ENCODE measurements at places on chromosomes 16 and 17. TPM values are rescaled to one million over a fixed set of nuclear protein-coding genes. Genes with fewer than 3 reads are reported as not detected.

The RPS6KB1 gene
- 26.5 TPM for total RNA-seq

DNA sequence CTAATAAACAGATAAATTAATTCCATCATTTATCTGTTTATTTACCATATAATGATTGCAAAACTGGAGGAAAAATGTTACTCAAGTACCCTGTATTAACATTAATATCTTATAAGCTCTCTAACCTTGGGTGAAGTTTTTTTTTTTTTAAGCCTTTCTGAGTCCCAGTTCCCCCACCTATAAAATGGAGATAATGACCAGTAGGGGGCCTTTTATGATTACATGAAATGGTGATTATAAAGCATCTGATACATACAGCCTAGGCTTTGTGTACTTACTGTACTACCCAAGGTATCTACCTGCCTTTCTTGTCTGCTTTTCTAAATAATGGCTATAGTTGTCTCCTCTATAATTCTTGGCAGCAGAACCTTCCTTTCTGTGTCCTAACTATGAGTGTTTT, 22.6 kb downstream of the LRRC36 start:
- no peak for ATAC-seq

DNA sequence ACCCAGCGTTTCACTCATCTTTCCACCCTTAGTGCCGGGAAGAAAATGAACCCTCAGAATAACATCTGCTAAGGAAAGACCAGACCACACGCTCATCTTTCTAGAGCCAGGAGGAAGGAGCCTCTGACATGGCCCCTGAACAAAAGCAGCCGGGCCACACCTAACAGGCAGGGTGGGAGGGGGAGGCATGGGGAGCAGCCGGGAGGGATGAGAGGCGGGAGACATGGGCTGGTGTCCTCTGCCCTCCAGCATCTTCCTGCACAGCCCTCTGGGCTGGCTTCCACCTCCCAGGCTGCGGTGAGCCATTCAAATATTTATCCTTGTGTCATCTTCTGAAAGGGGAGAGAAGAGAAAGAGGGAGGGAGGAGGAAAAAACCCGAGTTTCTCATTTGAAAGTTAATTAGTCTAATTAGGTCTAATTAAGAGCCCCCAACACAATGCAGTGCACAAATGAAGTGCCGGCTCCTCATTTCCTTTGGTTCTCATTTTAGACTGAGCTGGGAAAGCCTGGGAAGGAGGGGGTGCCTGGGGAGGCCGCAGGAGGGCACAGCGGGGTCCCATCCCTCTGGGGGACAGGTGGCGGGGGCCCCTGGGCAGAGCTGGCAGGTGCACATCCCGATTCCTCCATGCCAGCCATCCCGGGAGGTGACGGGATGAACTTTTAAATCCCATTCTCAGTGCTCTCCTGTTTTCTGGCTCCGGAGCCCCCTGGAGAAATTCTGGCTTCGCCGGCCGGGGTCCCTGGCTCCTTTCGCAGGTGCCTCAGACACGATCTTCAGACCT, 90.5 kb downstream of the ENGASE start:
- no peak for ATAC-seq

The TMEM186 gene
- total RNA-seq = 9.0 TPM

DNA sequence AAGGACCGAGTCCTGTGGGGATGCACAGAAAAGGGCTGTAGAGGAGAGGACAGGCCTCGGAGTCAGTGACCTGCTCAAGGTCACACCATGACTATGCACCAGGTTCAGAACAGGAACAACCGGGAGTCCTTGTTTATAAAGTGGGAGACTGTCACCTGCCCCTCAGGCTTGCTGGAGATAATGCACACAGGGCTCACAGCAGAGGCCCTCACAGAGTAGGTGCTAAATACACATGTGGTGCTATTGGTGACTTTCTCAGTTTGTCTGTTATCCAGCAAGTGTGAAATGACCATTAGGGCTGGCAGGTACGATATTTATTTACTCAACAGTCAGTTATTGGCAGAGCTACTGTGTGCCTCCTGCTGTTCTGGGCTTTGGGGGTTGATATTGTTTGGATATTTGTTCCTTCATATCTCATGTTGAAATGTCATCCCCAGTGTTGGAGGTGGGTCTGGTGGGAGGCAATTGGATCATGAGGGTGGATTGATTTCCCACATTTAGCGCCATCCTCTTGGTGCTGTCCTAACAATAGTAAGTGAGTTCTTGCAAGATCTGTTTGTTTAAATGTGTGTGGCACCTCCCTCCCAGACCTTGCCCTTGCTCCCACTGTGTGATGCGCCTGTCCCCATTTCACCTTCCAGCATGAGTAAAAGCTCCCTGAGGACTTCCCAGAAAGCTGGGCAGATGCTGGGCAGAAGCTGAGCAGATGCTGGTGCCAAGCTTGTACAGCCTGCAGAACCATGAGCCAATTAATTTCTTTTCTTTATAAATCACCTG, 162.1 kb upstream of the MPHOSPH6 start:
- ATAC-seq = no peak

GRCh38 chr17:39872751-39873150, 4.7 kb downstream of the ZPBP2 start:
- no peak for ATAC-seq

- no peak for ATAC-seq
Measured at GRCh38 chr17:65511316-65511715, 50.1 kb downstream of the AXIN2 start.

DNA sequence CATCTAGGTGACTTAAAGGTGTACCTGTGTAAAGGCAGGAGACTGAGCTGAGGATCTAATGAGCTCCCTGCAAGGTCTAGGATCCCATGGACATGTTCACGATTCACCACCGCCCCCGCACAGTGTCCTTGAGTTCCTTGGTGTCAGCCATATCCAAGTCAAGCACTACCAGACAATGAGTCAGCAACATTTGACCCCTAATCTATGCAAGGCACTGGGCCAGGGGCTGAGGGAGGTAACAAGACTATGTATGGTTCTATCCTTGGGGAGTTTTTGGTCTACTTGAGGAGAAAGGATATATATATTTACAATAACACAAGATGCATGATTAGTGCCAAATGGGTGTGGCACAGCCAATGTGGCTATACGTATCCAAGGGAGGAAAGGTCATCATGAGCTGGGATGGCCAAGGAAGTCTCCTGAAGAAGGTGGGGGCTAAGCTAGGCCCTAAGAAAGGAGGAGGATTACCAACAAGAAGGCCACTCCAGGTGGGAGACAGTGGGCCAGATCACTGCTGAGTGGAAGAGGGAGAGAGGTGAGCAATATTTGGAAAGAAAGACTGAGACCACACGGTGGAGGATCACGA, 35.0 kb downstream of the ITGB3 start:
- ATAC-seq = no peak

The MFAP4 gene
- total RNA-seq = 178 TPM

DNA sequence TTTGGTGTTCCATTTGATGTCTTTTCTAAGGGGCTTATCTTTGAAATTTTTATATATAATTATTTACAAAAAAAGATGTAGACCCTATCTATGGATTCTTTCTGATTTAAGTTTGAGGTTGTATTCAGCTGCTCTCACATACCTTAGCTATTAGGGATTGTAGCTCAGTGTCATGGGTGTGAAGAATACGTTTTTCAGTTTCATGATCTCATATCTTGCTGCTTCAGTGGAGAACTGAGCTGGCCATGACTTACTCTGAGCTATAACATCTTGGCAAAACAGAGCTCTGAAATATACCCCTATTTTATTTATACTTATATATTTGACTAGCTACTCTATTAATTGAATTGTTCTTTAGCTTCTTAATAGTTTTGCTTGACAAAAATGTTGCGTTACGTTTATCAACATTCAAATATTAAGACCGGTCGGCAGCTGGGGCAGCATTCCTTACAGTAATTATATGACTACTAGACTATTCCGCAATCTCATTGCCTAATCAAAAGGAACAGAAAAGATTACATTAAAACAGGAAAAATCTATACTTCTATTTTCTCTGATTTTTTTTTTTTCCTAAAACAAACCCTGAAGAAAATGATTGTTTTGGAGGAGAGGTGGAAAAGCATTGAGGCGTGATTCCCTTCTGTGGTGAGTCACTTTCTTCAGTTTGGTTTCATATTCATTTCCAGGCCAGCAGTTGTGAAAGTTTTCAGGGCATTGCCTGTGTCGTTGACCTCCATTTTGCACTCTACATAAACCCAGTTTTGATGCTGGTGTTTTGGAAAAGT, 24.1 kb upstream of the KRT24 start:
- ATAC-seq = no peak

- ATAC-seq = no peak
Measured at GRCh38 chr17:27336184-27336583, 42.3 kb downstream of the WSB1 start.

The TBX6 gene
- 0.42 TPM for total RNA-seq

The NLK gene
- 14.3 TPM for total RNA-seq

The HSD17B2 gene
- not detected for total RNA-seq

The CLDN6 gene
- not detected for total RNA-seq

DNA sequence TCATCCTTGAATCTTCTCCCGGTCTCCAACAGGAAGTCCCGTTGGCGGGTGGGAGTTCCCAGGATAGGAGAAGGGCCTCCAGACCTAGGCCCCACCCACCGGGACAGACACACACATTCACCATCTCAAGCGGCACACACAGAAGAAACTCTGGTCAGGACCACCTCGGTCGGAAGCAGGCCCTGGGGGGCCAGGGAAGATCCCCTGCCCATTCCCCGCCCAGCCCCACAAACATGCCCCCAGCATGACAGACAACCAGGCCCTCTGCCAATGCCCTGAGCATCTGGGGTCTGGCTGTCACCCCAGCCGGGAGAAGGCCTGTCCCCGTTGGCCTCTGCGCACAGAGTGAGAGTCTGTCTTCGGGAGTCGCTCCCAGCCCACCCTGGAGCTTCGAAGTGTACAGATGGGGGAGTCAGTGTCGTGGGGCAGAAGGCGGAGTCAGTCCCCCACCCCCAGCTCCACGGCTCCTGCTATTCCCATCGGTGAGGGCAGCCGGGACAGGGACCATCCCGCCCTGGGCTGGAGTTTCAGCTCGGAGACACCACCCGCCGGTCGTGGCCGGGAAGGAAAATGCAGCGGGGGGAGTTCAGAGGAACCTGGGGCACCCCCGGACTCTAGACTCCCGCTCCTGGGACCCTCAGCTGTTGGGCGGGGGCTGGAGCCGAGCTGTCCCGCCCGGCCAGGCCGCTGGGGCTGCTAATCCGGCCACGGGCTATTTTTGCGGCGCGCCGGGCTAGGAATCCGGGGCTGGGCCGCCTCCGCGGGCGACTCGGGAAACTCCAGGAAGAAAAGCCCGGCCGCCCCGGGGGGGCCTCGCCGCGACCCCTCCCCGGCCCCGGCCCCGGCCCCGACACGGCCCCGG, 660 bp downstream of the RHBDF1 start:
- peak; percentile 50 for ATAC-seq

- ATAC-seq = no peak
Measured at GRCh38 chr16:7303052-7303610, 29.5 kb upstream of the RBFOX1 start.

The TMEM11 gene
- total RNA-seq = 24.5 TPM

GRCh38 chr16:31532896-31533295, 5.2 kb downstream of the AHSP start:
- no peak for ATAC-seq

DNA sequence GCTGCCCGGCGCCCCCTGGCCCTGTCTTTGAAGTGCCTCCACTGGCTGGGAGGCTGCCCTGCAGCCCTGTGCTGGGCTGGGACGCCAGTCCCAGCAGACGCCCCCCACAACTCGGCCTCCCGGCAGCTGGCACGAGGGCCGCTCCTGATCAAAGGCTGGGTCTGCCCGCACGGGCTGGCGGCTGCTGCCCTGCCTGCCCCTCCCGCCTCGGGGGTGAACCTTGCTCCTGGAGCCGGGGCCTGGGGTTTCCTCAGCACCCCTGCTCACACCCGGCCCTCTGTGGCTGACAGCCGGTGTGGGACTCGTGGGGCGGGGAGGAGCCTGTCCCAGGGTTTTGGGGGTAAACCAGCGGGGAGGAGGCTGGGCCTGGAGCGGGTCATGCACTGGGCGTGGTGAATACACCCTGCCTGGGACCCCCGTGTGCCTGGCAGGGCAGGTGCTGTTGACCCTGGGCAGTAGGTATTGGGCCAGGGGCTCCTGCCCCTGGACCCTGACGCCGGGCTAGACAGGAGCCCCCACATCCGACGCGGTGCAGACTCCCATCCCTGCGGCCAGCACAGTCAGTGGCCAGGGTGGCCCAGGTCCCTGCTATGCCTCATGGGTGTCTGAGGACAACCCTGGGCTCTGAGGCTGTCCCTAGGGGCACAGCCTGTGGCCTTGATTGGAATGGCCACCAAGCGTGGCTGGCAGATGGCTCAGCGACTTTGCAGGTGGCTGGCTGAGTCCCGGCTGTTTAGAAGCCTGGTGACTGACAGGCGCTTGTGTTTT, 21.7 kb downstream of the CENPX start:
- ATAC-seq = no peak

DNA sequence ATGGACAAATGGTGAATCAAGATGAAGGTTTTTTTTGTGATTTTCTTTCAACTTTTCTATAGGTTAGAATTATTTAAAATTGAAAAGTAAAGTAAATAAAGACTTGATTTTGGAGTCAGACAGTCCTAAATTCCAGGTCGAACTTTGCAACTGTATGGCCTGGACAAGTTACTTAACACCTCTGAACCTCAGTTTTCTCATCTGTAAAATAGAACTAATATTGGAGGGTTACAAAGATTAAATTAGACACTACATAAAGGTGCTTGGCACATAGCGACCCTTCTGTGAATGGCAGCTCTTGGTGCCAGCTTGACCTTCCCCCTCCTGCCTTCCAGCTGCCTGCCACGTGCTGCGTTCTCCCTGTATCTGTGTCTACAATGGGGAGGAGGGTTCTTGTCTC, 3.0 kb downstream of the RSAD1 start:
- no peak for ATAC-seq

The KRT23 gene
- 6.1 TPM for total RNA-seq

The ESRP2 gene
- total RNA-seq = 0.13 TPM

DNA sequence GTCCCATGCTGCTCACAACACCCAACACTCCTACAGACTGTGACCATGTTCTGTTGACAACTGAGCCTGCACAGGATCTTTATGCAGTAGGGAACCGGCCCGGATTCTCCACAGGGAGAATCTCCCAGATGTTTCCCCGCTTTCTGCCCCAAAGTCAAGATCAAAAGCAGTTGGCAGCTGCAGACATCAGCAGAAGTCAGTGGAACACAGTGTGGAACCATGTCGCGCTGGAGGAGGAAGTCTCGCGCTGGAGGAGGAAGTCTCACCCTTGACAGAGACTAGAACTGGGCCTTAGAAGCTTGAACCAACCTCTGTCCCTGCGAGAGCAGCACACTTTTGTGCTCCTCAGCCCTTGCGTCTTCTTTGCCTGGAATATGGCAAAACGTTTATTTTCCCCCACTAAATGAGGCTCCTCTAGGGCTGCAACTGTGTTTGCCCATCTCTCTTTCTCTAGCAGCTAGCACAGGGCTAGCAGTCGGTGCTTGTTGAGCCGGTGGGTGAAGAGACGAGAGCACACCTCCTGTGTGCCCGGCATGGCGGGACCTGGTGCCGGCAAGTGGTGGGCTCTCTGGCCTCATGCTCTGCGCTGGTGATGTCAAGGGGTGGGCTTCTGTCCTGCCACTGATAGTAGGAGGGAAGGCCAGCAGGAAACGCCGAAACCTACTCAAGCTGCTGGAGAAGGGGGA, 2.1 kb upstream of the MRC2 start:
- no peak for ATAC-seq

Data from gastroesophageal sphincter (tissue), 4 donors.